Left renal pelvis (tissue), 4 donors: ENCODE measurements at places on chromosomes 7 and 10. TPM values are rescaled to one million over a fixed set of nuclear protein-coding genes. Genes with fewer than 3 reads are reported as not detected.

The CAMK2B gene
- 2.6 TPM for polyA plus RNA-seq

The MARVELD1 gene
- polyA plus RNA-seq = 121 TPM

The ALOX5 gene
- polyA plus RNA-seq = 5.3 TPM

The GBX1 gene
- not detected for polyA plus RNA-seq

The CRYGN gene
- 3.5 TPM for polyA plus RNA-seq

The NEUROG3 gene
- polyA plus RNA-seq = not detected

The LDB3 gene
- polyA plus RNA-seq = 0.68 TPM

The CALHM1 gene
- polyA plus RNA-seq = 0.09 TPM

GRCh38 chr7:25496476-25497368 is 268.4 kb upstream of the NPVF start:
- no peak for DNase-seq

- no peak for DNase-seq
Observed at GRCh38 chr10:60878224-60878623, 65.8 kb downstream of the RHOBTB1 start.

GRCh38 chr10:13503745-13504463 is 24.9 kb downstream of the BEND7 start:
- DNase-seq = no peak

DNA sequence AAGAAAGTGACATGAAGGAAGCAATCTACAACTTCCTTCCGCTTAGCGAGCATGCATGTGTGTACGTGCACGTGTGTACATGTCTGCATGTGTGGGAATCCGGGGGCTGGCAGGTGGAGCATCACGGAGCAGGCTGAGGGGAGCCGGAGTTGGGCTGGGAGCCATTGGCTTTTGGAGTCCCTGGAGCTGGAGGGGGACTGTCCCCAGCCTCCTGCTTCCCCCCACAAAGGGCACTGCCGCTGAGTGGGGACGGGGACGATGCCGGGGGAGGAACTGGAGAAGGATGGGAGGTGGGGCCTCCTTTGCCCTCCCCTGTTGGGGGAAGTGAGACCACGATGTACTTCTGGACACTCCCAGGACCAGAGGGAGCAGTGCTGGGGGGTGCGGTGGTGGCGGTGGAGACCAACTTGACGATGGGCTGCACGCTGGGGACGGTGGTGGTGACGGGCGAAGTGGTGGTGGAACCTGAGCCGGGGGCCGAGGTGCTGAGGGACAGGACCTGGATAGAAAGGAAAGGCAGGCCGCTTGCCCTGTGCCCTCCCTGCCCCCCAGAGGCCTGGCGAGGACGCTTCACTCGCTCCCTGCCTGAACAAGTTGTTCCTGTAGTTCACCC is 5.8 kb downstream of the AP4M1 start:
- DNase-seq = no peak

- no peak for DNase-seq
Observed at GRCh38 chr10:68864611-68865010, 36.5 kb upstream of the DDX50 start.

- DNase-seq = no peak
Observed at GRCh38 chr7:68813551-68814080, 784.7 kb upstream of the AUTS2 start.

- no peak for DNase-seq
Observed at GRCh38 chr10:102504179-102504975, 605 bp downstream of the SUFU start.

DNA sequence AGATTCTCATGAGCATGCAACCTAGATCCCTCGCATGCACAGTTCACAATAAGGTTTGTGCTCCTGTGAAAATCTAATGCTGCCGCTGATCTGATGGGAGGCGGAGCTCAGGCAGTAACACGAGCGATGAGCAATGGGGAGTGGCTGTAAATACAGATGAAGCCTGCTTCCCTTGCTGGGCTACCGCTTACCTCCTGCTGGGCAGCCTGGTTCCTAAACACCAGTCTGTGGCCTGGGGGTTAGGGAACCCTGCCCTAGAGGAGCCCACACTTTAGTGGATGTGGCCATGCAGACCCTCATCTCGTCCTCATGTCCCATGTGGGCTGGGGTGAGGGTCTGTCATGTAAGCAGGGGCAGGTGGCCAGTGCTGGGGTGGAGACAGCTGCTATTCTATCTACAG is 417.6 kb downstream of the GLRX3 start:
- no peak for DNase-seq
